ENCODE measurements at places on chromosomes 7 and 10.

- no peak overlapping the region for H3K27ac ChIP-seq
- H3K36me3 ChIP-seq: no peaks in the 10 kb centered on the region
- peak; percentile 65 for DNase-seq
These were observed 351.9 kb downstream of the CXCL12 start for GRCh38 chr10:44033008-44033407.

DNA sequence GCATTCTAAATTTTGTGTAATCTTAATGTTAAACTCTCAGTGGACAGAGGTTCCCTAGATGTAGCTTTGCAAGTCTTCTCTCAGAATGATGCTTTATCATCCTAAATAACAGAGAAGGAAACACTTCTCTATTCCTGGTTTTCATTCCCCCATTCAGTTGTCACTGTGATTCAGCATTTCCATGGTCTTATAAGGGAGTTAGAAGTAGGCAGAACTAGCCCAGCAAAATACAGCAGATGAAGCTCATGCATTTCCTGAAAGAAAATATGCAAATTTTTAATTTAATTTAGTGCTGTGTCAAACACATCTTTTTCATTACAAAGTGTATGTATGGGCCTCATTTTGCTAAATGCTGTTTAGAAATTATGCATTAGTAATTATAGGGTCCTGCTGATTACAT, 70.1 kb downstream of the ITPRID1 start:
- no peak for DNase-seq
- no peaks in the 10 kb centered on the region for H3K27me3 ChIP-seq
- H3K4me1 ChIP-seq: no peaks in the 10 kb centered on the region

- no peak overlapping the region for H3K27ac ChIP-seq
- no peak overlapping the region for H3K4me3 ChIP-seq
- H3K27me3 ChIP-seq: no peaks in the 10 kb centered on the region
- H3K36me3 ChIP-seq: no peaks in the 10 kb centered on the region
- no peaks in the 10 kb centered on the region for H3K4me1 ChIP-seq
- peak; percentile 9 for DNase-seq
These were observed 192.3 kb downstream of the DNAJC1 start for GRCh38 chr10:21811245-21811585.

GRCh38 chr10:22491931-22492615, 146.8 kb downstream of the SPAG6 start:
- H3K4me3 ChIP-seq: no peak overlapping the region
- no peaks in the 10 kb centered on the region for H3K36me3 ChIP-seq
- peaks cover 12% of the 10 kb centered on the region for H3K27me3 ChIP-seq
- no peak overlapping the region for H3K27ac ChIP-seq
- DNase-seq: no peak

GRCh38 chr7:17669204-17669603, 271.1 kb downstream of the SNX13 start:
- no peak overlapping the region for H3K4me3 ChIP-seq
- H3K27ac ChIP-seq: no peak overlapping the region
- H3K36me3 ChIP-seq: no peaks in the 10 kb centered on the region
- H3K27me3 ChIP-seq: no peaks in the 10 kb centered on the region
- DNase-seq: no peak

DNA sequence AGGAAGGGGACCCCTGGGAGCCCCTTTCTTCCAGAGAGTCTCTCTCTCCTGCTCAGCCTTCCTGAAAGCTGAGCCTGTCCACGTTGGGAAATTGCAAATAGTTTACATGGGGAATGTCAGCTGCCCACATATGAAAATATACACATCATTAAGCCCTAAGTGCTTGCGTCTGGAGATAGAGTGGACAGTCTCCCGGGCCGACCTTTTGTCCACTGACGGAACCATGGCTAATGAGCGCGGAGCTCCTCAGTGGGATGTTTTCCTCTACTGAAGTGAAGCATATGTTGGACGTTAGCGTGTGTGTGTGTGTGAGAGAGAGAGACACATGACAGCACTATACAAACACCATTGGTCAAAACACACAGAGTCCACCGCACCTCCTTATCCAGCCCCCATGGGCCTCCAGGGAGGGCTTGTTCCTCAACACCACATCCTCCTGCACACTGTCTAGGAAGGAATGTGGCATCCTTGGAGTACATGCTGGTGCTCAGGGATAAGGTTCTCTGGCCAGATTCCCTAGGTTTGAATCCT, 128.4 kb downstream of the RGS10 start:
- H3K4me3 ChIP-seq: no peak overlapping the region
- H3K36me3 ChIP-seq: peaks cover 23% of the 10 kb centered on the region
- peak overlapping the region; percentile 85 for H3K27ac ChIP-seq
- DNase-seq: peak; percentile 99
- H3K27me3 ChIP-seq: no peaks in the 10 kb centered on the region
- peaks cover 47% of the 10 kb centered on the region for H3K4me1 ChIP-seq

GRCh38 chr7:158411232-158411950, 176.2 kb downstream of the PTPRN2 start:
- no peak for DNase-seq
- no peaks in the 10 kb centered on the region for H3K27me3 ChIP-seq
- H3K36me3 ChIP-seq: no peaks in the 10 kb centered on the region
- no peaks in the 10 kb centered on the region for H3K4me1 ChIP-seq
- H3K4me3 ChIP-seq: no peak overlapping the region

- no peaks in the 10 kb centered on the region for H3K36me3 ChIP-seq
- H3K4me3 ChIP-seq: no peak overlapping the region
- H3K4me1 ChIP-seq: no peaks in the 10 kb centered on the region
- H3K27me3 ChIP-seq: no peaks in the 10 kb centered on the region
- H3K27ac ChIP-seq: no peak overlapping the region
- no peak for DNase-seq
These were observed 75.0 kb downstream of the LHPP start for GRCh38 chr10:124536496-124537050.

GRCh38 chr7:613442-614140, 93.9 kb upstream of the PDGFA start:
- no peaks in the 10 kb centered on the region for H3K4me1 ChIP-seq
- DNase-seq: no peak
- H3K36me3 ChIP-seq: no peaks in the 10 kb centered on the region
- no peak overlapping the region for H3K4me3 ChIP-seq

GRCh38 chr7:17061443-17061842, 179.7 kb upstream of the AGR3 start:
- no peaks in the 10 kb centered on the region for H3K4me1 ChIP-seq
- H3K4me3 ChIP-seq: no peak overlapping the region
- H3K27ac ChIP-seq: no peak overlapping the region
- H3K36me3 ChIP-seq: no peaks in the 10 kb centered on the region
- DNase-seq: no peak

DNA sequence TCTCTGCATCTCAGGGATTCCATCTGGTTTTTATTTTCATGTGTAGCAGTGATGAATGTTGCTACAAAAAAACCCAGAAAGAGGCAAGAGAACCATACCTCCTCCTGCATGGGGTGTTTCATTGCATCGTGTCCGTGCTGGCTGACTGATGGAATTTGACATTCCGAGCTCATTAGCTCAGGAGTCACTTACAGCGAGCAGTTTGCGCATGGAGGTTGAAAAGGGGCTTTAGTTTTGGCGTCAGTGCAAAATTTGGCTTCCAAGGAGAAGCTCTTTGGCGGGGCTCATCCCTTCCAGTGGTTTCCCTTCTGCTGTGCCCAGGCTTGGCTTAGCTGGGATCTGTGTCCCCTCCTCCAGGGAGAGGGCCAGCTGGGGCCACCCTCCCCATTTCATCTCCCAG, 25.8 kb downstream of the EMX2 start:
- H3K4me1 ChIP-seq: no peaks in the 10 kb centered on the region
- no peak for DNase-seq
- H3K4me3 ChIP-seq: no peak overlapping the region
- no peak overlapping the region for H3K27ac ChIP-seq
- H3K36me3 ChIP-seq: no peaks in the 10 kb centered on the region
- H3K27me3 ChIP-seq: no peaks in the 10 kb centered on the region

- H3K4me1 ChIP-seq: no peaks in the 10 kb centered on the region
- H3K27me3 ChIP-seq: no peaks in the 10 kb centered on the region
- no peak overlapping the region for H3K4me3 ChIP-seq
- H3K27ac ChIP-seq: no peak overlapping the region
- H3K36me3 ChIP-seq: peaks cover 30% of the 10 kb centered on the region
- peak; percentile 34 for DNase-seq
These were observed 30.4 kb upstream of the DDC start for GRCh38 chr7:50595491-50596102.

- no peak overlapping the region for H3K27ac ChIP-seq
- peaks cover 17% of the 10 kb centered on the region for H3K36me3 ChIP-seq
- no peak for DNase-seq
- no peaks in the 10 kb centered on the region for H3K4me1 ChIP-seq
- H3K4me3 ChIP-seq: no peak overlapping the region
- H3K27me3 ChIP-seq: no peaks in the 10 kb centered on the region
These were observed 20.9 kb downstream of the INSYN2A start for GRCh38 chr10:127175357-127176110.

DNA sequence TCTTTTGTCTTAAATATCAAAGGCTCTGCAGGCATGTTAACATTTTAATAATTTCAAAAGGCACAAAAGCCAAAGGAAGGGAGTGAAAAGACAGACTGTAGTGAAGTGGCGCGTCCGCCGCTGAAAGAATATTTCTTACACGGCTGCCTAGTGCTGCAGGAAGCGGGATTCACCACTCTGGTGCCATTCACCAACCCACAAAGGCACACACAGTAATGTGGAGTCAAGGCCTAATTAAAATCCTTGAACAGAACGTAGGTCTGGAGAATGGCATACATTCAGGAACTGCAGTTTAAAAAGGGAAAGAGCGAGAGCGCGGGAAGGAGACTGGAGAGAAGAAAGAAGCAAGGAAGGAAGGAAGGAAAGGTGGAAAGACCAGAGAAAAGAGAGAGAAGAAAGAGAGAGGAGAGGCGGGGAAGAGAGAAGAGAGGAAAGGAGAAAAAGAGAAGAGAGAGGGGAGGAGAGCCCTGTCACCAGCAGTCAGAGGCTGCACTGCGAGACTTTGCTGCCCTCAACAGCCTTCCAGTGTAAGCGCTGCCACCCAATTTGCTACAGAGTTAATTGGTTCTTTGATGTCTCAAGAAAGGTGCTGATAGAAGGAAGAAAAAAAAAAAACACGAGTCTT, 554.0 kb downstream of the MDFIC start:
- no peaks in the 10 kb centered on the region for H3K4me1 ChIP-seq
- no peak for DNase-seq
- no peak overlapping the region for H3K4me3 ChIP-seq
- H3K27me3 ChIP-seq: no peaks in the 10 kb centered on the region

GRCh38 chr7:638256-639011, 88.1 kb upstream of the DNAAF5 start:
- H3K27me3 ChIP-seq: no peaks in the 10 kb centered on the region
- H3K27ac ChIP-seq: no peak overlapping the region
- H3K4me3 ChIP-seq: no peak overlapping the region
- H3K4me1 ChIP-seq: no peaks in the 10 kb centered on the region

DNA sequence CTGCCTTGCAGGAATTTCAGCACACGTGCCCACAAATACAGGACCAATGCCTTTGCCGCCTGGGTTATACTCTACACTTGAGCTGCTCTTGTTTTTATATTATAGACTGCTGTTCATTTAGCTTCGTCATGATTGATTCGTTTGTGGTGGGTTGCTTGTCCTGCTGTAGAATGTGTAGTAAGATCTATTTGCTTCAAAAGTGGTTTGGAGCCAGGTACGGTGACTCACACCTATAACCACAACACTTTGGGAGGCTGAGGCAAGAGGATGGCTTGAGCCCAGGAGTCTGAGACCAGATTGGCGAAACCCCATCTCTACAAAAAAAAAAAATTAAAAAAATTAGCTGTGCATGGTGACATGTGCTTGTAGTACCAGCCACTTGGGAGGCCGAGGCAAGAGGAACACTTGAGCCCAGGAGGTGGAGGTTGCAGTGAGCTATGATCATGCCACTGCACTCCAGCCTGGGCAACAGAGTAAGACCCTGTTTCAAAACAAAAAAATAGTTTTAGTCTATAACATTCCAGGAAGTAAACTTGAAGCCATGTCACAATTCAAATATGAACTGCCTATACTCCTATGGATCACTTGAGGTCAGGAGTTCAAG, 9.0 kb upstream of the RHBDD2 start:
- H3K36me3 ChIP-seq: no peaks in the 10 kb centered on the region
- peaks cover 10% of the 10 kb centered on the region for H3K4me1 ChIP-seq
- no peak overlapping the region for H3K27ac ChIP-seq
- H3K27me3 ChIP-seq: no peaks in the 10 kb centered on the region
- H3K4me3 ChIP-seq: no peak overlapping the region

GRCh38 chr10:6473430-6473829, 106.6 kb downstream of the PRKCQ start:
- no peak for DNase-seq
- H3K36me3 ChIP-seq: no peaks in the 10 kb centered on the region
- no peak overlapping the region for H3K27ac ChIP-seq

DNA sequence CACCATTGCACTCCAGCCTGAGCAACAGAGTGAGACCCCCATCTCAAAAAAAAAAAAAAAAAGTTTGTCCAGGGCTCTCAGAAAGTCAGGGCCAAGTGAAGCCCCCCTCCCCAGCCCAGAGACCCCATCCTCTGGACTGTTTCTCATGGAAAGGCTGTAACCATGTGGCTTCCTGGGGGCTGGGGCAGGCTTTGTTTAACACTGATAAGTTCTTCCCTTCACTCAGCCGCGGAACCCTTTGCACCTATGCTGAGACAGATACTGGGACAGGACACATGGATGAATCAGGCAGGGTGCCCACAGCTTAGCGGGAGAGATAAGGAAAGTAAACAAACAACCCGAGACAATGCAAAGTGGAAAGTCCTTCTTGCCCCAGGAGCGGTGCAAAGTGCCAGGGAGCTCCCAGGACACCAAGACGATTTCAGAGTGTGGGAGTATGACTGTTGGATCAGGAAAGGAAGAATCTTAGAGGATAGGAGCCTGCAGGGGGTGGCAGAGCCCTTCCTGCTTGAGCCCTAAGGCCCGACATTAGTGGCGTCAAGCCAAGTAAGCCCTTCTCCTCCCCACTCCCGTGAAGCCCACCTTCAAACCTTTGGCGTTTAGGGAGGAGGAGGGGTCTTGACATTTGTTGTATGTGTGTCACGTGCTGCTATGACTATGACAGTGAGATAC, 11.6 kb downstream of the MLXIPL start:
- H3K4me3 ChIP-seq: no peak overlapping the region
- H3K27me3 ChIP-seq: peaks cover 17% of the 10 kb centered on the region
- H3K4me1 ChIP-seq: no peaks in the 10 kb centered on the region
- peak; percentile 29 for DNase-seq
- H3K27ac ChIP-seq: no peak overlapping the region

- peak overlapping the region; percentile 54 for H3K27ac ChIP-seq
- H3K27me3 ChIP-seq: no peaks in the 10 kb centered on the region
- peaks cover 12% of the 10 kb centered on the region for H3K36me3 ChIP-seq
- H3K4me3 ChIP-seq: peak overlapping the region; percentile 61
- H3K4me1 ChIP-seq: peaks cover 7% of the 10 kb centered on the region
These were observed 624 bp upstream of the ZNF783 start for GRCh38 chr7:149261316-149261828.

DNA sequence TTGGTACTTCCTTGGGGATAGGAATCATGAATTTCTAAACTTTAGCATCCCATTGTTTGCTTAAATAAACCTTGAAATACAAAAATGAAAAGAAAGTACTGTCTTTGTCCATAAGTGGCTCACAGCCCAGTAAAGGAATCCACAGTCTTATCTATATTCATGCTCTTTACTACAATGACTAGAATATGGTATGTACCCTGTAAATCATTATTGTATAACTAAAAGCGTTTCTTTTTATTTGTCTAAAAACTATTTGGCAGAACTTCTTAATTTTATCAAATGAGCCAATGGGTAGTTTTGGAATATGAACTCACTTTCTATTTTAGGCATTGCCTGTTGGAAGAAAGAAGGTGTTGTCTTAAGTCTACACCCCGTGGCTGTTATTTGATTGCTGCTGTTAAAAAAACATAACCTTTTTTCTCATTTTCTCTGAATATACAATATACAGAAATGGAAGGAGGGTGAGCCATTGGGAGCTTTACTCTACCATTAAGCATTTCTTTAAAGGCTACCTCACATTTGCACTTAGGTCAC, 12.4 kb upstream of the STRIP2 start:
- DNase-seq: no peak
- no peak overlapping the region for H3K4me3 ChIP-seq
- no peaks in the 10 kb centered on the region for H3K4me1 ChIP-seq
- peaks cover 1% of the 10 kb centered on the region for H3K36me3 ChIP-seq
- H3K27me3 ChIP-seq: no peaks in the 10 kb centered on the region
- H3K27ac ChIP-seq: no peak overlapping the region

All from IMR-90 (cell line).